ENCODE measurements at places on chromosomes 11 and 22.

DNA sequence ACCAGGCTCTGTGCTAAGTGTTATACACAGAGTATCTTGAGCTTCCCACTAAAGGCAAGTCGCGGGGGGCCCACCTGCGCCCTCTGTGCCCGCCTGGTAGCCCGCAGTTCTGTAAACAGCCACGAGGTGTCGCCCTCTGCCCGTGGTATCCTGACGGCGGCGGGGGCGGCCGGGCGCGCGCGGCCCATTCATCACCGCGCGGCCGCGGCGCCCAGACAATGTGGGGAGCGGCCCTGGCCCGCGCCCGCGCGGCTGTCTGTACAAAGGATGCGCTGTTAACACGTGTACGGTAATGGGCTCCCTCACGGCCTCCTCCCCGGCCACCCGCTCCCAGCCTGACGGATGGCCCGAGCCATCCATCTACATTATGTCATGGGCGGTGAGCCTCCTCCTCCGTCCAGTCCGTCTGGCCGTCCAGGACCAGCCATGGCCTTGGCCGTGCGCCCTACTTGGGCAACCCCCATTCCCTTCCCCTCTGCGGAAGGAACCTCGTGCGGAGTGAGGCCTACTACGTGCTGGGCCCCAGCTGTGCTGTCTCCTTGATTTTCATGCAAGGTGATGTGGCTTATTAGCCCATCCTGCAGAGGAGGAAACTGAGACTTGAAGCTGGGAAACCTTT lies 99.4 kb downstream of the MIAT start:
- no peak for DNase-seq

GRCh38 chr11:3950996-3951660 lies 95.7 kb downstream of the STIM1 start:
- DNase-seq = no peak

DNA sequence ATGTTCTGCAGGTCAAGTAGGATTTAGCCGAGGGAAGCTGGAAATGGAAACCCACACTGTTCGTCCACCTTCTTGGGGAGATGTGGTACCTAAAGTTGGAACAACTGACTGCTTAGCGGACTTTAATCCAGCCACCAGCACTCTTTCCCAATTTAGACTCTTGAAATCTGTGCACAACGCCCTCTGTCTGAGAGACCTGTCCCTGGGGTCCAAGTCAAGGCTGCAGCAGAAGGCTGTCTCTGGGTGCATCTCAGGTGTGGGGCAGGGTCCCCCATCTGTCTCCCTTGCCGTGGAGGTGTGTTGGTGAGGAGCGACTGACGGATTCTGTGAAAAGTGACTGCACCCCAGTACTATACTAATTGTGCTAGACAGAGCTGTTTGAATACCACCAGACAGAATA lies 168.2 kb upstream of the CADM1 start:
- DNase-seq = no peak

- DNase-seq = peak; percentile 89
Observed at GRCh38 chr11:75313513-75314272, 37.8 kb downstream of the ARRB1 start.

GRCh38 chr22:24925586-24926427 lies 20.7 kb downstream of the LHFPL7 start:
- DNase-seq = no peak

GRCh38 chr22:35480627-35481550 lies 59.7 kb upstream of the RASD2 start:
- no peak for DNase-seq

DNA sequence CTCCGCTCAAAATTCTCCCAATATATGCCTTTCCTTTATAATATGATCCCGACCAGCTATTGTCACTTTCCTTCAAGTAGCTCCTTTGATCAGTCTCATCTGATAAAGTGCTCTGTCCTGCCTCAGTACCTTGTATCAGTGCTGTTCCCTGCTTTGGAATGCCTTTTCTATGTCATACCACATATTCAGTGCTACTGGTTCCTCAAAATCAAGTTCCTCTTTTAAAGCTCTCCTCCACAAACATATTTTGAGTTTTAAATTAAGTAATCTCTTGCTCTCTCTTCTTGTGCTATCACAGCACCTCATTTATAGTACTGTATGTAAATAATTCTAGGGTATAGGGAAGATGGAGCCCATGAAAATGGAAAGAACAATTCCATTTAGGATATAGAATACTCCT lies 137.1 kb upstream of the CTSC start:
- DNase-seq = no peak

GRCh38 chr11:63017306-63017974 lies 1.8 kb upstream of the SLC22A8 start:
- no peak for DNase-seq
